Ureter (tissue), 1 donor: ENCODE measurements at places on chromosomes 3 and 15. TPM values are rescaled to one million over a fixed set of nuclear protein-coding genes. Genes with fewer than 3 reads are reported as not detected.

- no peak for DNase-seq
Observed at GRCh38 chr15:67783303-67783702, 42.0 kb upstream of the SKOR1 start.

DNA sequence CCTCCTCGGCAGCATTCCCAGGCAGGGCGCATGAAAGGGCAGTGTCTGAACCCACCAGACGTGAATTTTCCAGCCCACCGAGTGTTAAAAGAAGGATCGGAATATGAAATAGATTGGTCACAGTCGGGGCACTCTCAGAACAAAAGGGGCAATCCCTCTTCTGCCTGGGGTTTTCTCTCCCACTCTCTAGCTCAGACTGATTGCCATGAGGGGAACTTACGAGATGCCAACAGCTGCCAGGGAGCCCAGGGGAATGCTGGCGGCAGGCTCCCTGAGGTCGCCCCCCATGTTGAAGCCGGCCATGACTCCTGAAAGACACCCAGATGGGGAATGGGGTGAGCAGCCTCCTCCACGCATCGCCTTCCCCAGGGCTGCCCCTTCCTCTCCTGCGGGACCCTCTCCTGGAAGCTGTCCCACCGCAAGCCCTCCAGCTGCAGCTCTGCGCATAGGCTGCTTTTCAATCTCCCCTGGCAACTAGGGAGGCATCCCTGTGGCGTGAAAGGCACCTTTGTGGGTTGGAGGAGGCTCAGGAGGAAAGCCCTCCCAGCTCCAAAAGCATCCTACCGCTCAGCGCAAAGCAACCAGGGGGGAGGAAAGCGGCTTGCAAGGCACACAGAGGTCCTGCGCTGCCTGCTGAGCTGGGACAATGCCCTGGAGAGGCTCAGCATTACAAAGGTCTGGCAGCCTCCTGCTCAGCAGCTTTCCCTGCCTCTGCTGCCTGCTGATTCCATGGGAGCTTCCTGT lies 64.8 kb upstream of the HEG1 start:
- DNase-seq: no peak

GRCh38 chr3:46693038-46693891 lies at the start of gene ALS2CL:
Gene ALS2CL, minus strand, starts transcription at chr3:46693679. Its CDS starts 4,239 bp downstream, at chr3:46689440.
- DNase-seq: peak; percentile 65

Gene CLSTN2
- 9.7 TPM for total RNA-seq

Gene MYRIP
- 4.8 TPM for total RNA-seq
